Left hindlimb (tissue), 1 donor: ENCODE measurements at places on chromosomes 6 and 20.

- no peak for DNase-seq
Observed at GRCh38 chr6:1747003-1747402, 137.3 kb downstream of the FOXC1 start.

- no peak for DNase-seq
Observed at GRCh38 chr6:150964765-150965164, 99.3 kb downstream of the MTHFD1L start.

DNA sequence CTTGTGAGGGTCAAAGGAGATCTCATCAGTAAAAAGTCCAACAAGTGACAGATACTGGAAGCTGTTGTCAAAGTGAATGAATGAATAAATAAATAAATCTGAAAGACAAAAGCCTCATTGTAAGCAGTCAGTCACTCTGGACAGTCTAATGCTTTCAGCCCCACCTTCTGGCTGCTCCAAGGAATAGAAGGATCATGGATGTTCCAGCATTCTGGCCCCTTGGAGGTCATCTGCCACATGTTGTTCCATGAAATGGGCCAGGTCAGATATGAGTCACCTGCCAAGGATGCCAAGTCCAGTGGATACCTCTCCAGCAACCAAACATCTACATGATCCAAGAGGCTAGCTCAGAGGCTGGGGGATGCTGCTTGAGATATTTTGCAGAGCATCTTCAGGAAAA, 185.6 kb downstream of the BMP7 start:
- DNase-seq, result no peak

GRCh38 chr20:52830598-52830997, 141.6 kb upstream of the TSHZ2 start:
- no peak for DNase-seq

GRCh38 chr6:96613291-96613999, 50.5 kb downstream of the FHL5 start:
- DNase-seq, result no peak

- DNase-seq, result no peak
Observed at GRCh38 chr6:148323344-148323743, 19.3 kb upstream of the SASH1 start.

DNA sequence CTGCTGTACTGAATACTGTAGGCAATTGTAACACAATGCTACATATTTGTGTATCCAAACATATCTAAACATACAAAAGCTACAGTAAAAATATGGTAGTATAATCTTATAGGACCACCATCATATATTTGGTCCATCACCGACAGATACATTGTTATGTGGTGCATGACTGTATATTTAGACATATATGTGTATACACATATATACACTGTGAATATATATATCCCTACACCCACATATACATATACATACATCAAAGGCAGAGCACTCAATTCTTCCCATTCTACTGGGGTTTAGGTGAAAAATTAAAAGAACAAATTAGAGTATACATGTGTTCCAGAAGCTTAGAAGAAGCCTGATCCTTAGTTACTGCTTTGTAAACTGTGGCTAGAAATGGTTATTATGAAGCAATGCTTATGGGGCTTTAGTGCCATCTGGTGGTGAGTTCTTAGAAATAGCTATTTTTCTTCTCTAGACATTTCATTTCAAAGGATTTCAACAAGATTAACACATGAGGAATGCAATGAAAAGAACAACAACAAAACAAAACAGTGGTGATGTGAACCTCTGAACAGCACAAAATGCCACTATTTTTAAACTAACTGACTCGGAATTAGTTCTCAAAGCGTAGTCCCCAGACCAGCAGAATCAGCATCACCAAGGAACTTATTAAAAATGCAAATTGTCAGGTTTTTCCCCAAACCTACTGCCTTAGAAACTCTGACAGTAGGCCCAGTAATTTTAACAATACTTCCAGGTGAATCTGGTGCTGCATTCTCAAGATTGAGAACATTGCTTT, 38.0 kb downstream of the PKHD1 start:
- no peak for DNase-seq

GRCh38 chr6:39664173-39664572, 61.0 kb downstream of the KIF6 start:
- DNase-seq, result no peak

GRCh38 chr6:133705731-133706130, 183.2 kb upstream of the TCF21 start:
- DNase-seq, result no peak

DNA sequence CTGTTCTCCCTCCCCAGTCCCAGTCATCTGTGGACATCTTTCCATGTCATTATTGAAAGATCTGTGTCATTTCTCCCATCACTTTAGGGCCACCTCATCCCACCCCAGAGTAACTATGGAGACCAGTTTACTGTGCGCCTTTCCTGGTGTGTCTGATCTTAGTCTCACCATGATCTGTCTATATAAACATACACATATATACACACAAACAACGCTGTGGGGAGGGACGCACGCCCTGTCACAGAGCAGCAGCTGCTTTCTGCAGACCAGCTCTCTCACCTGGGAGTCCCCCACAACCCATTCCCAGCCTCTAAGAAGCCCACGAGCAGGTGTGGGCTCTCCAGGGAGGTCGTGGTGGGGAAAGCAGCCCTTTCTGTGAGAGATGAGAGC, 68.1 kb upstream of the TOX2 start:
- no peak for DNase-seq

- no peak for DNase-seq
Observed at GRCh38 chr6:37139230-37139962, 30.6 kb upstream of the PIM1 start.

DNA sequence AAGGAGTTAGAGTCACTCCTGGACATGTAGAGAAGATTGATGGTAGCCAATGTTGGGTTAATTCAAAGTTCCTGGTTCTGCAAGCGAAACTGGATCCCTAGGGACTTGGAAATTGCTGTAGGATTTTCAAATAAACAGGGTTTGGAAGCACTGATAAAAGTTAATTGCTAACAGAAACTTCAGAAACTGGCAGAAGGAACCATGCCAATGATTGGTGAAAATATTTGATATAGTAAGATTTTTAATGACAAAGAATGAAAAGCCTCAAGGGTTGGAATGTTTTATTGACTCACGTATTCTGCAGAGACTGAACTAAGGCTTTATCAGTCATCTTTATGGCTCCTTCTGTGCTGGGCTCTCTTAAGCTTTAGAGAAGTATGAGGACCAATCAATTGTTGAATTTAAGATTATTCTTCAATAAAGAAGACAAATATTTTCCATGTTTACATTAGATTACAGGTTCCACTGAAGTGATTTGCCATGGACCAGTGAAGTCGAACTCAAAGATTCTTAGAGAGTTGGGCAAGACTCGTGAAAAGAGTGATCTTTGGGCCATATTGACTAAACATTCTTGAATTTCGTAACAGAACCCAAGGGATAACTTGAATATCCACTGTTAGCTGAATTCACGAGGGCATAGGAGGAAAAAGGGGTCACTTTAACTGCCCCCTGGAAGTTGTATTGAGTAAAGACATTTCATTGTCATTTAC, 371.4 kb downstream of the HDGFL1 start:
- DNase-seq, result no peak

GRCh38 chr6:15335385-15335784, 89.5 kb downstream of the JARID2 start:
- DNase-seq, result no peak

DNA sequence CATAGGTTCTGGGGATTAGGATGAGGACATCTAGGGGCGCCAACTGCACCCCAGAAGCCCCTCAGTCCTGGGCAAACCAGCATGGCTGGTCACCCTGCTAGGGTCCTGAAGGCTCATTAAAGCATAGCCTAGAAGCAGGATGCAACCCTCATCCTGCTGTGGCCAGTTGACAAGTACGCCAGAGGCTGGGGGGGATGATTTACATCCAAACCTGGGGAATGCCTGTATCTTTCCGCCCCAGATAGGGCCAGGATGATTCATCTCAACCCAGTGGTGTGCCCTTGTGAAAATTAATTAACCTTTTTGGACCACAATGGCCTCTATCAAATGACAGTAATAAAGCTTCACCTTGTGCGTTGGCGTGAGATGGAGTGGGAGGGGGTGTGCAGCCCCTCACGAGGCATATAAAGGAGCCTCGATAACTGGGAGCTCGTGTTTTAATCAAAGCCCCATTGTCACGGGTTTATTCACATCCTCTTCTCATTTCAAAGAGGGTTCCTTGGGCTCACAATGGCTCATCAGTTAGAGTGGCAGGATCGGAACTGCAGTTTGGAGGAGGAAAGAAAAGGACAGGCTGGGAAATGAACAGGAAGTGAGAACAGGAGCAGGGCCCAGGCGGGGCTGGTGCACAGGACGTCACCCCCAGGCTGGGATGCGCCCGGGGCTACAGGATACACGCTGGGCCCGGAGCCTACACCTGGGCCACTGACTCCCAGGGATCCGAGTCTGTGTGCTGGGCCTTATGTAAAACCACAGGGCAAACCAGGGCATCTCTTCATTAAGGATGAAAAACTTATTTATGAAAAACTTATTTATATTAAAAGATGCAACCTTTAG, 121.8 kb upstream of the PHACTR3 start:
- DNase-seq, result no peak

DNA sequence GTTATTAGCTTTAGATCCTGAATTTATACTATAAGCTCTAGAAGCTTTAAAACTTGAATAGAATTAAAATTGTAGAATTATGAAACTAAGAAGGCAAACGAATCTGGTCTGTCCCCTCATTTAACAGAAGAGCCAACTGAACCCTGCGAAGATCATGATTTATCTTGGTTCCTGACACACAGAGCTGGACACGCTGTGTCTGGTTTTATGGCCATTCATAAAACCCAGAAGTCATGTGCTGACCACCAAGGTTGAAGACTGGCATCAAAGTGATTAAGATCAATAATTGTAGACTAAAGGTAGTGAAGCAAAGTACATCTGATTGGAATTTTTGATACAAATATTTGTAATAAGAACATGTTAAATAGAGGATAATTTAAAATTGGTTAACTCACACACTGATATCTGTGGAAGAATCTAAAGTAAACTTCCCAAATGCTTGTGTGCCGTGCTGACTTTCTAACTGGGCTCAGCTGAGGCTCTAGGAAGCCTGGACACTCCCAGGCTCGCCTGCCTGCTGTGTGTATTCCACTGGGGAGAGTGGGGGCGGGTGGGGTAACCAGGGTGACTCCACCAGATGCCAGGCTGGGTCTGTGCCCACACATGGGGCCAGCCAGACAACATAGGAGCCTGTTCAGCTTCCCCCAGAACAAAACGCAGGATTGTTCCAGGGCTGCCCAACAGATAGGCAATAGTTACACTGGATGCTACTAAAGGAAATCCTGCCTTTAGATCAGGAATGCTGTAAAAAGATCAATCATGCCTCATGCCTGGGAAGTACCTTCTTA, 42.1 kb upstream of the SLC22A3 start:
- DNase-seq, result no peak

GRCh38 chr6:151900256-151900655, 92.8 kb downstream of the ESR1 start:
- no peak for DNase-seq

GRCh38 chr20:4509825-4510522, 211.7 kb upstream of the PRND start:
- no peak for DNase-seq

- DNase-seq, result peak; percentile 97
Observed at GRCh38 chr20:50165684-50166554, 12.4 kb upstream of the PEDS1 start.

DNA sequence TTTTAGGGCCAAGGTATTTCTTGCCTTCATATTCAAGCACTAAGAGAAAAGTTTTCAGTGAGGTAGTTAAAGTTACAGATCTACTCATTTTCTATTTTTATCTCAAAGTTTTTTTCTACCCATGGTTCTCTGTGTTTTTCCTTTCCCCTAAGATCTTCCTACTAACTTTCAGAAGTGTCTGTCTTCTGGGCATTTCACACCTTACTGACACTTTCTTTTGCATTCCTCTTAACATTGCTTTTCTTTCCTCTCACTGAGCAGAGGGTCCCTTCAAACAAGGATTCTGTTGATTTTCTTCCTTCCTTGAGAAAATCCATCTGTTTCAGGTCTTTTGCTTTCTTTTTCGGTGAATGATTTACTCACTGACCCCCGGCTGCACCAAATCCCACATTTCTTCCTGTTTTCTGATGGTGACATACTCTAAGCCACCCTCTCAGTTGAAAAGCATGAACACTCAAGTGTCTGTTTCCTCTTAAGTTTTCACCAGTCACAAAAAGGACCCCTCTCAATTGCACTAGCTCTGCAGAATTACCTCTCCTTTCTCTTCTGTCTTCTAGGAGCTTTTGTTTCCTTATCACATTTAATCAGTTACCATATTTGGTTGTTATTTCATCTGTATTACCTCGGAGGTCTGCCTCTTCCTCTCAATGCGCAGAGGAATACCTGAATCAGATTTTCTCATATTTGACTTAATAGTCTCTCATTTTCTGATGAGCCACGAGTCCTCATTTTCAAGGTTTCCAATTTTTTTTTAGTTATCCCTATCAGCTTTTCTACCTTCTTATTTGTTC, 73.5 kb upstream of the RNF217 start:
- no peak for DNase-seq

DNA sequence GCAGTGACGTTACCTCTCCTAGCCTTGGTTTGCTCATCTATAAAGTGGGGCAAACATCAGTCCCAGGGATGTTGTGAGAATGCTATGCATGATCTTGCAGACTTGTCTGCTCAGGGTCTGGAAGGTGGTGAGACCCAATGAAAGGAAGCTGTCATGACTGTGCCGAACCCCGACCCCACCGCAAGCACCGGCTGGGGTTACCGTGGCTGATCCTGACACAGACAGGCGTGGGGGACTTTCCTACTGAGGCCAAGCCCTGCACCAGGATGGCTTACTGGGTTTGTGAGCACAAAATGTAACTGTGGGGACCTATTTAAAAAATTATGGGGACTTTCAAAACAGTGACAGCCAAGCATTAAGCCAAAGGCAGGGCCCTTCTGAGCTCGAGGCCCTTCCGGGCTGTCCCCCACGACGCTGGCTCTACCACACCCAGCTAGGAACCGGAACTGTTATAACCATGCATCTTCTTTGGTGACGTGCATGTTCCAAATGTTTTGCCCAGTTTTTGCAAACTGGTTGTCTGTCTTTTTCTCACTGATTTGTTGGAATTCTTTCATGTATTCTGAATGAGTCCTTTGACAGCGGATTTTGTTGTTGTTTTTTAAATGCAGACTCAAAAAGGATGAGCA, 76.6 kb upstream of the PMEPA1 start:
- no peak for DNase-seq

DNA sequence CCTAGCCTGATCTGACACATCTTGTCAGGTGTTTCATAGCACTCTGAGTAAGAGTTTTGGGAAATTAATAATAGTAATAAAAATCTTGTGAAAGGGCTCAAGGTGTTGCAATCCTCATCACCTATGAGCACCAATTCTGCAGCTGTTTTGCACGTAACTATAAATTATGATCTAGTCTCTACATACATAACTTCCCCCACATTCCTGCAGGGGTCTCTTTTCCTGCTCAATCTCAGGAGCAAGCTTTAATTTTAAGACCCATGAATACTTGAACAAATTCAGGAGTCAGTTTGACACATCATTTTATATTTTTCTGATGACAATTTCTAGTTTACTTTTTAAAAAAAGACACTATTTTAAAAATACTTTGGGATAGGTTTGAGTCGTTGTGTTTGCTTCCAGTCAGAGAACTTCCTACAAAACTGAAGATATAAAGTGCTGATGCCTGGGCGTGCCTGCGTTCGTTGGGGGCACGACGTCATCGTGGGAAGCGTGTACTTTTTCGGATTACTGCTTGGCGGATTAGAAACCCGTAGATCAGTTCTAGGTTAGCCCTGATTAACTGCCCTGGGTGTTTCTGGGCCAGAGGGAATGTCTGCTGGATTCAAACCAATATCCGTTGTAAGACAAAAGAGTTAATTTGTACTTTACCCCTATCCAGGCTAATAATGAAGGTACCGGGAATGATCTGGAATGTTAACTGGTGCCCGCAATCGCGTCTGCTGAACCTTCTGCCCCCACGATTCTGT, 1.0 kb upstream of the E2F3 start:
- peak; percentile 54 for DNase-seq
